IMR-90 (cell line): ENCODE measurements at places on chromosomes 5 and 9. TPM values are rescaled to one million over a fixed set of nuclear protein-coding genes. Genes with fewer than 3 reads are reported as not detected.
A peak's percentile ranks its signal among the peaks of the same experiment; 100 is the strongest.

The CAVIN4 gene
- total RNA-seq: 2.2 and 4.2 TPM in 2 replicates

DNA sequence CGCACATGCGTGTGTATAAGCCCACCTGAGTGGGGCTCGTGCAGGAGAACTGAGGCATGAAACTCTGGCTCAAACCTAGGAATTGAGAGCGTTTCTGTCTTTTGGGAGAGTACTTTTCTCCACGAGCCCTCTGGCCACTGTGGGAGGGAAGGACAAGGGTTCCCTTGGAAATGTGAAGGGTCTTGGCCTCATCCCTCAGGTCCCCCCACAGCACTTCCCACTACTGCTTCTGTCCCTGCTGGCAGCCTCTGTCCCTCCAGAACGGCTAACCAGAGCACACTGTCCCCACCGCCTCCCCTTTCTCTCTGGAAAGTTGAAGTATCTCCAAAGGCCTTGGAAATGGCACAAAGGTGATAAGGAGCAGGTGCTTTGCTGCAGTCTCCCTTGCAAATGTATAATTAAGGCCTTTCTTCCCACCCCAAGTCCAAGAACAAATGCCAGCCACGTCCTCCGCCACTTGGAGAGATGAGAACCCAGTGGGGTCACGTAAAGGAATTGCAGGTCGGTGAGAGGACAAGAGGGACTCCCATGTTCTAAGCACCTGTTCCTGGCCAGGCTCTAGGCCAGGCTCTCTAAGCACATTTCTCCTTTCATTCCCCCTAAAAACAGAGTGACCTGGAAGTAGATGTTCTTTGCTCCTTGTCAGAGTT, 107.9 kb upstream of the LMX1B start:
- DNase-seq: no peak

- peak; percentile 3 for DNase-seq
Measured at GRCh38 chr5:136682986-136683385, 317.6 kb upstream of the TRPC7 start.

GRCh38 chr9:99356512-99356971, 134.5 kb downstream of the SEC61B start:
- no peak for DNase-seq

DNA sequence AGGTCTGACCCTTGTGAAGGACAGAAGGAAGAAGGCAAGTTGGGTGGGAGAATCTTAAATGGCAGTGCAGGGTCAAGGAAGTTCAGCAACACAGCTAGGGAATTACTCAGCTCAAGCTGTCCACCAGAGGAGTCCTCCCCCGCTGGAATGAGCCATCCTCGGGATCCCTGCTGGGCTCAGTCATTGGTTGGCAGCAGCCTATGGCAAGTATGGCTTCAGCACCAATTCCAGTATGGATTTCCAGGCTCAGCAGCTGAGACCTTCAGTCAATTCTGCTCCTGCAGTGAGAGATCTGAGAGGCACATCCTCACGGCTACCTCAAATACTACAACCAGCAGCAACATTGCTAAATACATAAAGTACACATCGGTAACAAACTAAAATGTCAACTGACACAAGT, 280.6 kb upstream of the PIK3R1 start:
- no peak for DNase-seq

- DNase-seq: no peak
Measured at GRCh38 chr5:117463881-117464570, 889.4 kb upstream of the SEMA6A start.

DNA sequence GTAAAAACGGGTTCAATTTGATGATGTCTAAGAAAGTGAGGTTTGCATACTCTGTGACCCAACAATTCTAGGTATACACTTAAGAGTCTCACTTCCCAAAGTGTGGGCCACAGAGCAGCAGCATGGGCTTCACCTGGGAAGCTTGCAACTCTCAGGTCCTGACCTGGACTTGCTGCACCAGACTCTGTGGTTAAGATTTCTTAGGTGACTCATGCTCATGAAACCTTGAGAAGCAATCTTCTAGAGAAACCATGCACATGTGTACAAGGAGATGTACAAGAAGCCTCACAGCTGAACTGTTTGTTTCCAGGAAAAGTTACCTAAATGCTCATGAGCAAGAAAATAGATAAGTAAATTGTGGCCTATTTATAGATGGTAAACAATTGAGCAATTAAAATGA, 30.0 kb downstream of the DNAJC21 start:
- DNase-seq: peak; percentile 86

GRCh38 chr9:96331236-96331947, 29.4 kb upstream of the HSD17B3 start:
- peak; percentile 39 for DNase-seq
